Vagina (tissue), 2 donors: ENCODE measurements at places on chromosomes 13 and 19.

DNA sequence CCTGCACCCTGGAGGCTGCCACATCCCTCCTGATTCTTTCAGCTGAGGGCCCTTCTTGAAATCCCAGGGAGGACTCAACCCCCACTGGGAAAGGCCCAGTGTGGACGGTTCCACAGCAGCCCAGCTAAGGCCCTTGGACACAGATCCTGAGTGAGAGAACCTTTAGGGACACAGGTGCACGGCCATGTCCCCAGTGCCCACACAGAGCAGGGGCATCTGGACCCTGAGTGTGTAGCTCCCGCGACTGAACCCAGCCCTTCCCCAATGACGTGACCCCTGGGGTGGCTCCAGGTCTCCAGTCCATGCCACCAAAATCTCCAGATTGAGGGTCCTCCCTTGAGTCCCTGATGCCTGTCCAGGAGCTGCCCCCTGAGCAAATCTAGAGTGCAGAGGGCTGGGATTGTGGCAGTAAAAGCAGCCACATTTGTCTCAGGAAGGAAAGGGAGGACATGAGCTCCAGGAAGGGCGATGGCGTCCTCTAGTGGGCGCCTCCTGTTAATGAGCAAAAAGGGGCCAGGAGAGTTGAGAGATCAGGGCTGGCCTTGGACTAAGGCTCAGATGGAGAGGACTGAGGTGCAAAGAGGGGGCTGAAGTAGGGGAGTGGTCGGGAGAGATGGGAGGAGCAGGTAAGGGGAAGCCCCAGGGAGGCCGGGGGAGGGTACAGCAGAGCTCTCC is 6.9 kb upstream of the CEACAM5 start:
- peak; percentile 44 for DNase-seq

DNA sequence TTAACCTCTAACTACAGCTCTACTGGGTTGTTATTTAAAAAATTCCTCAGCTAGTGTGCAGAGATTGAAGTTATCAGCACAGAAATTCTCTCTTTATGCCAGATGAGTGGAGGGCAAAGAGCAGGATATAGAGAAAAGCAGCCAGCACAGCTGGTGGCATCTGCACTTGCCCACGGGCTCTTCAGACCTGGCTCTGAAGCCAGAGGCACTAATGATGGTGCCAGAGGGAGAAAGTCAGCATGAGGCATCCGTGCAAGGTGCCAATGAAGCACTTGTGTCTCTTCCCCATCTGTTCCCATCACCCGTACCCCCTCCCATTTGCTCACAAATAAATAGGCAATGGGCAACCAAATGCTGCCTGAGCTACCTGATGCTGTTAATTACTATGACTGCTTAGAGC is 138.9 kb downstream of the OLFM4 start:
- no peak for DNase-seq

DNA sequence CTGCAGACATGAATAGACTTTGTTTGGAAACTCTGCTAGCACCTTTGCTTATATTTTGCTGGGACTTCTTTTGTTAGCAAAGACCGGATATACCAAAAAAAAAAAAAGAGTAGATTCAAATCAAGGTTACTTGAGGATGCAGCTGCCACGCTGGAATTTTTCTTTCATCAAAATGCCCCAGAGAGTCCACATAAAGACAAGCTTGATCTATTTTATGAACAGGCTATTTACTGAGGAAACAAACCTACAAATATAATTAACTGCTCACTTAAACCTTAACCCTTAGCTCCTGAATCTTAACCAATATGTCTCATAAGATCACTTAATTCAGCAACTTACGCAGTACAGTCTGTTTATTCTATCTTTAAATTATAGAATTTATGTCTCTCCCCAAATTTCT is 27.1 kb upstream of the DOCK9 start:
- no peak for DNase-seq

GRCh38 chr13:91270031-91270430 is 77.5 kb upstream of the MIR17HG start:
- DNase-seq = no peak

DNA sequence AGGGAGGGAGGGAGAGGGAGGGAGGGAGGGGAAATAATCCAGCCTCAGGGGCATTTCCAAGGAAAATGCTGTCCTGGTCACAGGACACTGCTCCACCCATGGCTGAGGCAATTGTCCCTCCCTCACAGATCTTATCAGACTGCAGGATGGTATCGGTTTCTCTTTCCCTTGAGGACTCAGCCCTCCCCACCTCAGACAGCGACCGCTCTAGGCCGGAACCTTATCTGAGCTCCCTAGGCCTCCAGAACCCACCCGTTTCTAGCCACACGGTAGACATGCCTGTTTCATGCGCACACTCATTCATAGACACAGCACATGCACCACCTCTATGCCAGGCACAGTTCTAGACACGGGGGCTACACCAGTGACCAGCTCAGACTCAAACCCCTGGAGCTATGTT is 10.0 kb upstream of the IZUMO2 start:
- DNase-seq = no peak

GRCh38 chr13:43564952-43565351 is 221.8 kb downstream of the ENOX1 start:
- no peak for DNase-seq

- DNase-seq = no peak
Observed at GRCh38 chr19:4099041-4099764, 24.7 kb downstream of the MAP2K2 start.

DNA sequence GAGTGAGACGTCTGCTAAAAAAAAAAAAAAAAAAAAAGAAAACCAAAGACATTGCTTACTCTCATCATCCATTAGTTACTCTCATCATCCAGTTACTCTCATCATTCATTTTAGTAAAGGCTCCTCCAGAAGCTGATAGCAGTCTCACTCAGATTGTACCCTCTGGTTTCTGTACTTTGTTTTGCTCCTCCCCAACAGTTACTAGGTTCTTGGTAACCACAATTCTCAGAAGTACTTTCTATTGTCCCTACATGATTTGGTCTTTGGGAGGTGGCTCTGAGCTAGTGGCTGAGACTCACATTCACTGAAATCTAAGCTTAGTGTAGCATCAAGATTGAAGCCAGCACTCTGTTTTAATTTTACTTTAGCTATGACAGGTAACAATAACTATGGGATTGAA is 14.3 kb downstream of the ERICH4 start:
- no peak for DNase-seq

GRCh38 chr13:113802090-113802531 is 43.1 kb downstream of the TMEM255B start:
- no peak for DNase-seq

- no peak for DNase-seq
Observed at GRCh38 chr13:53343361-53343744, 314.7 kb downstream of the OLFM4 start.

GRCh38 chr19:28468701-28469459 is 744.1 kb downstream of the UQCRFS1 start:
- DNase-seq = no peak

GRCh38 chr19:21322528-21322927 is 6.7 kb downstream of the ZNF708 start:
- DNase-seq = no peak

DNA sequence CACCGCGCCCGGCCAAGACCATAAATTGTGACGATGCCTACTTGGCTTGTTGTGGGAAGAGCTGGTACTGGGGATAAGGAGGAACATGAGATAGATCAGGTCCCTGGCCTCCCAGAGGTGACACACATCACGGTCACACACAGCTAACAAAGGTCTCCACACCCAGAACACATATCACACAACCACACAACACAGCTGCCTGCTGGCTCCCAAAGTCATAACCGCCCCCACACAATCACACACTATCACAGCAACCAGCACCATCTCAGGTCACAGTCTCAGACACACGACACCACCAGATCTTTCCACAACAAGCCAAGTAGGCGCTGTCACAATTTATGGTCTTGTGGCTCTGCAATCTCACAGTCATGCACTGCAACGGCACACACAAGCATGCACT is 5.7 kb downstream of the COL5A3 start:
- DNase-seq = no peak

- no peak for DNase-seq
Observed at GRCh38 chr13:26247011-26247410, 6.9 kb upstream of the CDK8 start.

- no peak for DNase-seq
Observed at GRCh38 chr19:12265921-12266704, 28.6 kb downstream of the ZNF44 start.

- no peak for DNase-seq
Observed at GRCh38 chr13:86882835-86883234, 788.3 kb upstream of the SLITRK5 start.

- no peak for DNase-seq
Observed at GRCh38 chr13:45310341-45311131, 30.4 kb downstream of the TPT1 start.

DNA sequence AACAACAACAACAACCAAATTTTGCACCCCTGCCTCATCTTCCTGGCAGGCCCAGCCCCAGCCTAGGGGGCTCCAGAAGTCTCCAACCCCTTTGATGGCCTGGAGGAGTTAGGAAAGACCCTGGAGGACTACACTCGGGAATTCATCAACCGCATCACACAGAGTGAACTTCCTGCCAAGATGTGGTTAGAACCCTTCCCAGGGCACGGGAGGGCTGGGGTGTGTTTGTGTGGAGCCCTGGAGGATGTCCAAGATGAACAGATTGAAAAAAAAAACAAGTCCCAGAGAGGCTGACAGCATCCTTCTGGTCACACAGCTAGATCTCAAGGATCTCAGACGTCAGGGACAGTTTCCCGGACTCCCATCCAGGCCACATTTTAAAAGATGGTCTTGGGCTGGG is 13.3 kb downstream of the APOC1 start:
- DNase-seq = no peak

DNA sequence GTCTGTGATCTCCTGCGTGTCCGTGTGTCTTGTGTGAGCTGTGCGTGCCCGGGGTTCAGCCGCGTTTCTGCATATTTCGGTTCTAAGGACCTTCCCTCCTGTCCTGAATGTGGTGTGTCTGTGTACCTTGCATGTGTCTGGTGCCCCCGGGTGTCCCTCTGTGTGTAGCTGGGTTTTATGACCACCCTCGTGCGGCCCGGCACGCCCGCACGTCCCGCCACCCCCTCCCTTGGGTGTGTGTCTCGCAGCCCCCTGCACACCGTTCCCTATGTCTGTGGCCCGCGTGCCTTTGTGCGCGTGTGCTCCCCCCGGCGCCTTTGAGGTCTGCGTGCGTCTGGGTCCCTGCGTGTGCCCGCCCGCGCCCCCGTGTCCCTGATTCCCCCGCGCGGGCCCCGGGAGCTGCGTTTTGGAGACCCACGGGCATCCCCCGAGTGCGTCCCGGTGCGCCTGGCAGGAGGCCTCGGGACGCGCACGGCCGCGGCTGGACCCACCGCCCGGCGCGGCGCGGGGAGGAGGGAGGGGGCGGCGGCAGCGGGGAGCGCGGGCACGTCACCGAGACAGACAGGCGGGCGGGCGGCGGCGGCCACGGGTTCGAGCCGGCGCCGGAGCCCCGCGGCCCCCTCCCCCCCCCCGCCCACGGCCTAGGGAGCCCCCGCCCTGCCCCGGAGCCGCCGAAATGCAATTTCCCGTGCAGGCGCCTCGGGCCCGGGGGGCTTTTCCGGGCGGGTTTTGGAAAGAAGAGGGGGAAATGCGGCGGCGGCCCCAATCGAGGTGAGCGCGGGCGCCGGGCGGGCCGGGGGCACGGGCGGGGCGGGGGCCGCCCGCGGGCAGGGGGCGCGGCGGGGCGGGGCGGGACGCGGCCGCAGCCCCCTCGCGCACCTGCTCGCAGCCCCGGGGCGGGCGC is 12.0 kb upstream of the NANOS3 start:
- DNase-seq = no peak

- DNase-seq = peak; percentile 47
Observed at GRCh38 chr19:40139533-40140287, 49.0 kb upstream of the ZNF780A start.

GRCh38 chr19:49814010-49814409 is 918 bp upstream of the FUZ start:
- no peak for DNase-seq

DNA sequence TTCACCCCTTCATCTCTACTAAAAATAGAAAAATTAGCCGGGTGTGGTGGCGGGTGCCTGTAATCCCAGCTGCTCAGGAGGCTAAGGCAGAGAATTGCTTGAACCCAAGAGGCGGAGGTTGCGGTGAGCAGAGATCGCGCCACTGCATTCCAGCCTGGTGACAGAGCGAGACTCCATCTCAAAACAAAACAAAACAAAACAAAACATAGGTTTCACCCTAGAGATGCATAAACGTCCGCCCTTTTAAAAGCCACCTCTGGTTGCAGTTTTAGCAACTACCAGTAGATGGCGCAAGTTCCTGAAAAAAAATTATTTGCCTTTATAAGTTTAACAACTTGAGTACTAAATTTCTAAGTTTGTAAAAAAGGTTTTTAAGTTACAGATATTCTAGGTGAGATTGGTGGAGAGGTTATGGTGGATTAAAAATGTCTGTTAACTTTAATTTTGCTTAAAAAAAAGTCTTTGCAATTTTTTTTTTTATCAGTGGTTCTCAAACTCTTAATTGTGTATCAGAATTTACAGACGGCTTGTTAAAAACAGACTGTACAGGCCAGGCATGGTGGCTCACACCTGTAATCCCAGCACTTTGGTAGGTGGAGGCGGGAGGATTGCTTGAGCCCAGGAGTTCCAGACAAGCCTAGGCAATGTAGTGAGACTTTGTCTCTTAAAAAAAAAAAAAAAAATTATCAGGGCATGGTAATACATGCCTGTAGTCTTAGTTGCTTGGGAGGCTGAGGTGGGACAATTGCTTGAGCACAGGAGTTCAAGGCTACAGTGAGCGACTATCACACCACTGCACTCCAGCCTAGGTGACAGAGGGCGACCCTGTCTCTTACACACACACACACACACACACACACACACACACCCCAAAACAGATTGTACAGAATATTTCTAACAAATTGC is 42.1 kb downstream of the NAA16 start:
- no peak for DNase-seq

DNA sequence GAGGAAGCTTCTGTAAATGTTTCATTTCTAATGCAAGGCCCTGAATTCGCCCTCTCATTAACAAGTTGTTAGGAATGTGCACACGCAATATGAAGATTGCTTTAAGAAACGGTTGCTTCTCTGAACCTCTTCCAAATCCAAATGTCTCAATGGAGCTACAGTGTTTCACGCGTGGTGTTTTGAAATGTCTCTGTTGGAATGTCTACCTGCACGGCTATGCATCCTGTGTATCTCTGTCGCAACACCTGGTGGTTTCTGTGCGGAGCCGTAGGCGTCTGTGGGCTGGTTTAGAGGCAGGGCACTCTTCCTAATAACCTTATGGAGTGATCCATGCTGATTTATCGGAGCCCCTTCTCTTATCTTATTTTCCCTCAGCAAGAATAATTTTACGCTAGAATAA is 1584.2 kb upstream of the SLC10A2 start:
- DNase-seq = no peak

GRCh38 chr19:56294549-56294948 is 20.1 kb downstream of the ZSCAN5A start:
- DNase-seq = no peak
